ENCODE measurements at places on chromosomes 3 and 15.

DNA sequence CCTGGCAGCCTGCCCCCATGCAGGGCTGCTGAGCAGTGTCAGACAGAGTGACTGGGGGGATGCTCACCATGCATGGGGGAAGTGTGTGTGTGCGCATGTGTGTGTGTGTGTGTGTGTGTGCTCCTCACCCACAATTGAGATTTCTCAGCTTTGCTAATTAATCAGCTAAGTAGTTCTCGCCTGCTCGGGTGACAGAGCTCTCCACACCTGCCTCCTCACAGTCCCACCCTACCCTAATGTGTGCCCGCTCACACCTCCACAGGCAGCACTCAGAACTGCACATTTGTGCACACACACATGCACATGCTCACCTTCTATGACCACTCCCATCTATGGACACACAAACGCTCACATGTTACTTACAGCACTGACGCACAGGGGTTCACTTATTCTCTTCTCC, 37.3 kb downstream of the CACNA2D2 start:
- no peak for DNase-seq

- DNase-seq: no peak
These were observed 2.7 kb upstream of the C2CD4A start for GRCh38 chr15:62063825-62064635.

GRCh38 chr3:51673802-51674654, 3.0 kb downstream of the TEX264 start:
- no peak for DNase-seq

DNA sequence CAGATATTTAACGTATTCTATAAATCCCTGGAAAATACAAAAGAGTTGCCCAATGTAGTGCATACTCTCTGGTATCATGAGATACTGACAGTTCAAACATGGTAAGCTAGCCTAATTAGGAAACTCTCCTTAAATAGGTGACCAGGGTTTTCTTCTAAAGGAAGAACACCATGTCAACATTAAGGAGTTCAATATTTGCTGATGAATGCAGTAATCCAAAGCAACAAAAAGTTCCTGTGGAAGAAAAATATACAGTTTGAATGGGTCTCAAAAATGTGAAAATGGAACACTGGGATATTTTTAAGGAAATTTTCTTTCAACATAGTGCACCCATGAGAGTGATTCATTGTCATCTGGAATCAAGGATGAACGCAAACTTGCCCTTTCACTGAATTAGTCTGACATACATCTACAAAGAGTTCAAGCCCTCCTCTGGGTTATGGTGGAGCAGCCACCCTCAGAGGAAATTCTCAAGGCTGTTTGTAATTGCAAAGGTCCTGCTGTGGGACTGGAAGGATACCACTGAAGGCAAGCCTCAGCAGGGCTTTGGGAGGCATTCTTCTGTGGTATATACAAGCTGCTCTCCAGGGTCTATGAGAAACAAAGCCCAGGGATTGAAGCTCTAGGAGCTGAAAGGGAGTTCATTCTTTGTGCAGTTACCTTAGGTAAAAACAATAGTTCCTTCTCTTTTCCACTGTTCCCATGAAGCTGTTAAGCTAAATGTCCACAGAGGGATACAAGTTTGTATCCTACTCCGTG, 700.3 kb downstream of the TUSC7 start:
- DNase-seq: peak; percentile 16

DNA sequence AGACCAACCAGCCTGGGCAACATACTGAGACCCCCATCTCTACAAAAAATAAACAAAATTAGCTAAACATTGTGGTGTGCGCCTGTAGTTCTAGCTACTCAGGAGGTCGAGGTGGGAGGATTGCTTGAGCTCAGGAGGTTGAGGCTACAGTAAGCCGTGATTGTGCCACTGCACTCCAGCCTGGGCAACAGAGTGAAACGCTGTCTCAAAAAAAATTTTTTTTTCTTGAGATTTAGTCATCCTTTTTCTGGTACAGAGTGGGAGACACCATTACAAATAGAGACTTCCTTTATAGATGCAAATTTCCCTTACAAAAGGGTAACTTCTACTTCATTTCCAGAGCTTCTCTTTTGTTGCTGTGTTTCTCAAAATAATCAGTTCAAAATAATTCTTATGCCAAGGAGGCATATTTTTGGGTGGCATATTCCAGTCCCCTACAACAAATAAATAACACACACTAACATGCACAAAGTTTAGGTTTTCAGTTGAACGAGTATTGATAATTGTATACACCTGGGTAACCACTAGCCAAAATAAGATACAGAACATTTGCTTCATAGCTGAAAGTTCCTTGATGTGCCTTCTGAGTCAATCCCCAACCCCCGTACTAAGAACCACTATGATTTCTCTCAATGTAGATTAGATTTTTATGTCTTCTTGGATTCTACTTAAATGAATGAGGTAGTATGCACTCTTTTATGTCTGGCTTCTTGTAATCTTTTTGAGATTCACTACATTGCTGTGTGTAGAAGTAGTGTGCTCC, 248.9 kb upstream of the PROK2 start:
- DNase-seq: peak; percentile 46

DNA sequence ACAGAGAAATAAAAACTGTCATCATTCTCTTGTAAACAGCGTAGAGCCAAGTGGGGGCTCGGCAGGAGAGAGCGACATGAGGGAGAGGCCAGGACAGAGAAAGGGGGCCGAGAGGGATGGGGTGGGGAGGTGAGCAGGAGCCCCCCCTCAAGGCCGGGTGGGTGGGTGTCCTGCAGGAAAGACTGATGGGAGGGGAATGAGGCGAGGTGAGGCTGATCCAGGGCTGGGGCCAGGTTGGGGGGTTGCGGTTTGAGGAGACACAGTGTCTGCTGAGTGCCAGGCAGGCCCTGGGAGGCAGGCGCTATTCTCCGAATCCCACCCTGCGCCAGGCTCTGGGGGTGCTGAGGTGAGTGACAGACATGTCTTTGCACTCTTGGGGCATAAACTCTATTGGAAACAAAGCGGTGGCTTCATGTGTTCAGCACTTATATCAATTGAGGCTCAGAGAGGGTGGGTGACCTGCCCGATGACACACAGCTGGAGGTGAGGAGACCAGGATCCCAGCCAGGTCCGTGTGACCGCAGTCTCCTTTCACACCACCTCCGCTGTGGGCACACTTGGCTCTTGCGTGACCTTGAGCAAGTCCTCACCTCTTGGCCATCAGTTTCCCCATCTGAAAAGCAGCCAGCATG, 19.6 kb upstream of the CSPG4 start:
- DNase-seq: no peak

- peak; percentile 50 for DNase-seq
These were observed 459 bp upstream of the ADCY5 start for GRCh38 chr3:123449102-123449996.

DNA sequence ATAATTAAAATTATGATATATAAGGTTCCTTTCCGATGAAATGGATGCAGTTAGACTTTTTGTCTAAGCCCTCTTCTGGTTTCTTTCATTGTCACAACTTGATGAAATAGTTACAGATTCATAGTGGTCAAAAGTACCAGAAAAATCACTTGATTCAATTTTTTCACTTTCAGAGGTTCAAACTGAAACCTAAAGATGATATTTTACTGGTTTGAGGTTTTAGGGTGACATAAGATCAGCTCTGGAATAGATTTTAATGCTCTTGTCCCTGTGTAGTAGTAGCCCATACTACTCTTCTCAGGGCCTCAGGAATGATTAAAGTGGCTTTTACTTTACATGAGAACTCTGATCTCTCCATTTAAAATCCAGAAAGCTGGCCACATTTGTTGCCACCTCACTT, 479.1 kb upstream of the ZNF717 start:
- no peak for DNase-seq

Measured in suppressor macrophage (primary cell).